ENCODE measurements at places on chromosomes 11 and 22.

DNA sequence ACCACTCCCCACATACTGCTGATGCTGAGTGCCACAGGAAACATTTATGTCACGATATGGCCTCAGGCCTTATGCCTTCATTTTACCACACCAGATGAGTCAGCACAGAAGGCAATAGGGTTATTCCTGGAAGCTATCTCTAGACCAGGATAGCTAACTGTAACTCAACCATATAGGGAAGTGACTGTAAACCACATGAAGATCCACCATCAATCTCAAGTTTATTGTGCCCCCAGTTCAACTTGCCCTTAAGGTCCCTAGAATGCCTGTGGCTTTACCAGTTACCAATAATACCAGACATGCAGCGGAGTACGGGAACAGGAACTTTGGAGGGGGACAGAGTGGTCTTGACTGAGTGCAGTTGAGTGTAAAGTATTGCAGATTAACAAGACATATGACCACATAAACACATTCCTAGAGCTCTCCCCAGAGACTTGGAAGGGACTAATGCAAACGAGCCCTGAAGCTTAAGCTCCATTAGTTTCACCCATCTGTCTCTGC, 180.9 kb downstream of the KIF18A start:
- no peak for DNase-seq

DNA sequence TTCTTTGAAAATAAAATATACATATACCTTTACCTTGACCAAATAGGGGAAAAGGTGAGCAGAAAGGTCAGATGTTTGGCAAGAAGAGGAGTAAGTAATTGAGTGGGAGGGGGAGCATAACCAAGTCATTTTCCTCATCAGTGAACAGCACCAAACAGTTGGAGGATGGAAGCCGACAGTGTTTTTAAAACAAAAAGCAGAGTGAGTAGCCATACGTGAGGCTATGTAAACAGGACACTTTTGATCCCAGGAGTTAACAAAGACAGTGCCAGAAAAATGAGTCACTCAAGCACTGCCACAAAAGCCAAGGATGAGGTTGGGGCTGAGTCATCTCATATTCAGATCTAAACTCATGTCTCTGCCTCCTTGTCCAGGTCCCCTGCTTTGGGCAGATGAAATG, 734.7 kb downstream of the KCNA4 start:
- no peak for DNase-seq

DNA sequence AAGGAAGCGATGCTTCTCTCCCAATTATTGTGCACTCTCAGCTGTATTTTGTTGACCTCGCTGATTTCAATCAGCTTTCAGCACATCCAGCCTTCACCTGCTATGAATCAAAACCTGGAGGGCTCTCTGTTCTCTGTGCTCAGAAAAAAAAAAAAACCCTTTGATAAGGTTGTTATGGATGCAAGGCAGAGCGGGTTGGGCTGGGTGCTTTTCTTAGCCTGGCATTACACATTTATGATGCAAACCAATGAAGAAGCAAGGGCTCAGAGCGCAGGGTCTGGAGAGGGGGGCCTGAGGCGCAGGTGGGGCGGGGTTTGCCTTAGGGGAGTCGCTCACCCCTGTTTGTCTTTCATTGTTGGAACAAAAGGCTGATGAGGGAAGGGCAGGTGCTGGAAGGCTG, 86.0 kb upstream of the CADM1 start:
- DNase-seq = no peak

DNA sequence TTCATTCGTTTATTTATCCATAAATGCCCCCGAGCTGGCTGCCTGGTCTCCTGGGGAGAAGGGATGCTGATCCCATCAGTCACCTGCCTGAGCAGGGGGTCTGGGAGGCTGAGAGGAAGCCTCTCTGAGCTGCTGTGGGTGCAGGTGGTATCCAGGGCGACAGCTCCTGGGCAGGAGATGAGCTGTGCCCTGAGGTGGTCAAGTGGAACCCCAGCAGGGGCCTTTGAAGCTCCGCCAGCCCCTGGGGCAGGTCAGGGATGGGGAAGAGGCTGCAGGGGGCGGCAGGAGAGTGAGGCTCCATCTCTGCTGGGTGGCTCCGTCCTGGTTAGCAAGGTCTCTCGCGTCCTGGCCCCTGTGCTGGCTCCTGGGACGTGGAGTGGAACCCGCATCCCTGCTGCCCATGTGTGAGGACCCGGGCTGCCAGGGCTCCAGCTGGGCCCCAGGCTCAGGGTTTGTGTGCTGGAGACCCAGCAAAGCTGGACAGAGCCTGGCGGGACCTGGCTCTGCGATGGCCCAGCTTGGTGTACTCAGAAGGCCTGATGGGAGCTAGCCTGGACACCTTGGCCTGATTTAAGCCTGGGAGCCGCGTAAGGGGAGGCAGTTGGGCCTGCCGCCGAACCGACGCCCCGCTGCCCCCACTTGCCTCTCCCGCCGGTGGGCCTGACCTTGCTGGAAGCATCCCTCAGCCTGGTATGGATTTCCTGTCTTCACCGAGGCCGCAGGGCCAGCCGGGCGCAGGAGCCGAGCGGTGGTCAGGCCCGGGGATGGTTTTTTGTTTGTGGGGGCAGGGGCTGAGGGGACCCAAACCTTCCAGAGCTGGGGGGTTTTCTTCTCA, 44.5 kb downstream of the RTN4R start:
- no peak for DNase-seq

GRCh38 chr11:18492888-18493287, 33.9 kb downstream of the TSG101 start:
- DNase-seq = no peak

- no peak for DNase-seq
Measured at GRCh38 chr11:120703358-120704152, 192.0 kb downstream of the GRIK4 start.
